Activated naive CD8-positive, alpha-beta T cell treated with anti-CD3 and anti-CD28 coated beads, Interleukin-2, amount 10 ng/mL, durations not matched to agents 7 days and 5 days (primary cell): ENCODE measurements at places on chromosomes 12 and 14. TPM values are rescaled to one million over a fixed set of nuclear protein-coding genes. Genes with fewer than 3 reads are reported as not detected.

DNA sequence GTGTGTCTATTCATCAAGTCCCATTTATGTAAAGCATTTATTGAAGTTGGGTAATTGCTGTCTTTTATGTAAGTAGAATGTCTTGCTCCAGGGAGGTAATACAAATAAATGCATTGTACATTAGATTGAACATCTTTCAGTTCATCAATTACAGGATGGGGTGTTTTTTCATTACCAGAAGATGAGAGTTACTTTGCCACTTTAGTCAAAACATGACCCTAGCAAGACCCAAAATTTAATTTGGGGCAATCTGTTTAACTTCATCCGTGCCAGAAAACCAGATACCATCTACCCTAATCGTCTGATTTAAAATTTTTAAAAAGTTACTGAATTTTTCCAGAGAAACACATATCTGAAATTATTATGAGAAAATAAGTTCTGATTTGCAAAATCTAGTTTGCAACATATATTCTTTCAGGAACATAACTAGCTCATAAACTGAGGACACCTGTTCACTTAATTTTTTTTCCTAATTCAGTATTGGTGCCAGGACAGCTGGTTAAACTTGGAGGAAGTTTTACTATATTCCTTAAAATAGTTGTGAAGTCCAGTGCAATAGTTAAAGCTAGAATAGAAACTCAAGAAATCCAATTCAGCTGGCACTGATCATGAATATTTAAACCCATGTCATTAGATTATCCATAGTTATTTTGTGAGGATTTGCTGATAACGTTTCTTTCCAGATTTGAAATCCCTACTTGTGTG is 114.5 kb downstream of the SRGAP1 start:
- no peak overlapping the region for H3K27ac ChIP-seq
- DNase-seq: no peak
- H3K4me3 ChIP-seq: no peak overlapping the region
- H3K27me3 ChIP-seq: peaks cover 5% of the 10 kb centered on the region
- H3K36me3 ChIP-seq: no peaks in the 10 kb centered on the region
- no peaks in the 10 kb centered on the region for H3K4me1 ChIP-seq

DNA sequence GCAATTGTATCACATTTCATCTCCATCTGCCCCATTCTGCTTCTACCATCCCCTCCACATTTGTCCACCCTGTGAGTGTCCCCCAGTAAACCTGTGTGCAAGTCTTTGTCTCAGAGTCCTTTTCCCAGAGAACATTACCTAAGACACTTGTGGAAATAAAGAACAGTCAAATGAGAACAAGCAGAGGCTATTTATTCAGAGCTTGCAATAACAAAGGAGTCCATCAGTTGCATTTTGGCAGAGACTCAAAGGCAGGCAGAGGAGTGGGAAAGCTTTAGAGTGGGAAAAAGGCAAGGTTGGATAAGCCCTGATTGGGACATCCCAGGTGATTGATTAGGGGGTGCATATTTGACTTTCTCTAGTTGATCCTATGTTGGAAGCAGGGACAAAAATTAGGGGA is 18.2 kb upstream of the PPFIBP1 start:
- H3K27ac ChIP-seq: no peak overlapping the region
- no peak for DNase-seq
- no peak overlapping the region for H3K4me3 ChIP-seq
- H3K27me3 ChIP-seq: peaks cover 27% of the 10 kb centered on the region
- peaks cover 11% of the 10 kb centered on the region for H3K4me1 ChIP-seq

GRCh38 chr12:71876137-71876799 is 36.7 kb downstream of the TBC1D15 start:
- peaks cover 4% of the 10 kb centered on the region for H3K4me1 ChIP-seq
- no peak overlapping the region for H3K4me3 ChIP-seq
- no peak for DNase-seq
- H3K27me3 ChIP-seq: no peaks in the 10 kb centered on the region
- H3K27ac ChIP-seq: no peak overlapping the region

DNA sequence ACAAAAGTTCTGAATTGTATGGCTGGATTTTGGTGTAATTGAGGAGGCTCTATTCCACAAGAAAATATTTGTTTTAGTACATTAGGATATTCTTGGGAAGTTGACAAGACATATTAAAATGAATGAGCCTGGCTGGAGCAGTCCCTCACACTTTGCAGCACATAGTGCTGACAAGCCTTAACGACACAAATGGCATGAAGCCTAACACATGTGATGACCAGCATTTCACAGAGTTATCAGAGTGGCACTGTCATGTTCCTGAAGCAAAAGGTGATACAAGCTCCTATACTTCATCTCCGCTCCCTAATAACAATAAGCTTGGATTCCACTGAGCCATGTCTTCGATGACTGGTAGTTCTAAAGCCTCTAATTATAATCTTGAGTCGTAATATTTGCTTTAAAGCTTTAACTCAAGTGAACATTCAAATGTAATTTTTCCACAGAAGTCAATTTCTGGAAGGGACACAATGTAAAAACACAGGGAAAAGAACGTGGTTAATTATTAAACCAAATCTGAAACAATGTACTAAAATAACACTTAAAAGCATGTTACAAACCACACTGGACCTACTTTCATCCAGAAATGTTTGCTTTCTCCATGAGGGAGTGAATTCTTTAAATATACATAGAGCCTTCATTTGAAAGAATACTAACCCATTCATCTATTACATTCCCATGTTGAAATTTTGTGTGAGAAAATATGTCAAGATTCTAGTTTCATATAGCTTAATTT is 49.6 kb downstream of the GRIP1 start:
- no peaks in the 10 kb centered on the region for H3K4me1 ChIP-seq
- DNase-seq: no peak
- H3K4me3 ChIP-seq: no peak overlapping the region
- peaks cover 5% of the 10 kb centered on the region for H3K27me3 ChIP-seq

The DPPA3 gene
- total RNA-seq: not detected

- H3K36me3 ChIP-seq: no peaks in the 10 kb centered on the region
- no peaks in the 10 kb centered on the region for H3K27me3 ChIP-seq
- no peak for DNase-seq
- H3K4me3 ChIP-seq: no peak overlapping the region
- H3K4me1 ChIP-seq: no peaks in the 10 kb centered on the region
Measured at GRCh38 chr12:21828136-21828775, 53.8 kb upstream of the KCNJ8 start.

GRCh38 chr12:104294927-104295668 is 8.4 kb upstream of the EID3 start:
- no peaks in the 10 kb centered on the region for H3K27me3 ChIP-seq
- peak overlapping the region; percentile 42 for H3K27ac ChIP-seq
- peaks cover 34% of the 10 kb centered on the region for H3K4me1 ChIP-seq
- H3K4me3 ChIP-seq: no peak overlapping the region

The CD4 gene
- 3.0 TPM for total RNA-seq

The RPS6KA5 gene
- total RNA-seq: 48.1 TPM

GRCh38 chr12:1250641-1251040 is 259.6 kb downstream of the ERC1 start:
- no peak overlapping the region for H3K27ac ChIP-seq
- no peaks in the 10 kb centered on the region for H3K27me3 ChIP-seq
- no peaks in the 10 kb centered on the region for H3K4me1 ChIP-seq
- H3K4me3 ChIP-seq: no peak overlapping the region
- no peak for DNase-seq

The NANOG gene
- not detected for total RNA-seq

- no peaks in the 10 kb centered on the region for H3K27me3 ChIP-seq
- no peak overlapping the region for H3K4me3 ChIP-seq
- peaks cover 8% of the 10 kb centered on the region for H3K4me1 ChIP-seq
- H3K36me3 ChIP-seq: no peaks in the 10 kb centered on the region
- no peak for DNase-seq
Measured at GRCh38 chr14:103806805-103807204, 40.6 kb downstream of the PPP1R13B start.

- no peak for DNase-seq
- no peaks in the 10 kb centered on the region for H3K36me3 ChIP-seq
Measured at GRCh38 chr12:70752327-70752726, 115.1 kb upstream of the PTPRB start.

GRCh38 chr14:100332797-100333196 is 9.7 kb downstream of the SLC25A47 start:
- no peak overlapping the region for H3K27ac ChIP-seq
- H3K27me3 ChIP-seq: no peaks in the 10 kb centered on the region
- no peak overlapping the region for H3K4me3 ChIP-seq
- H3K36me3 ChIP-seq: peaks cover 18% of the 10 kb centered on the region
- no peak for DNase-seq

The OR4E2 gene
- not detected for total RNA-seq

DNA sequence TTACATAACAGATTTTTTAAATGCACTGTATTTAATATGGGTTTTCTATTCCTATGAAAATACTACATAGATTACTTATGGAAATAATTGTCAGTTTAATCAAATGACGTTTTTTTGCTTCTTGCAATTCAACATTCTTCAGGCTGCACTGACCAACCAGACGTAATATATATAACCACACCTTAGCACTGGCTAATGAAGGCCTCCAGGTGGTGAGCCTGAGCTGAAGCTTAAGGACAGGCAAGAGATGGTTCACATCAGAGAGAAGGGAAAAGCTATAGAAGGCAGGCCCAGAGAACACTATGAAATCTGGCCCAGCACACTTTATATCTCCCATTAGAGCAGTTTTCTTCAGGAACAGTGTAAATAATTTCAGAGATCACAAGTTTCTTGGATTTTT is 2.8 kb upstream of the MDGA2 start:
- H3K36me3 ChIP-seq: peaks cover 1% of the 10 kb centered on the region
- no peak for DNase-seq
- peaks cover 3% of the 10 kb centered on the region for H3K4me1 ChIP-seq
- no peak overlapping the region for H3K27ac ChIP-seq
- no peak overlapping the region for H3K4me3 ChIP-seq

DNA sequence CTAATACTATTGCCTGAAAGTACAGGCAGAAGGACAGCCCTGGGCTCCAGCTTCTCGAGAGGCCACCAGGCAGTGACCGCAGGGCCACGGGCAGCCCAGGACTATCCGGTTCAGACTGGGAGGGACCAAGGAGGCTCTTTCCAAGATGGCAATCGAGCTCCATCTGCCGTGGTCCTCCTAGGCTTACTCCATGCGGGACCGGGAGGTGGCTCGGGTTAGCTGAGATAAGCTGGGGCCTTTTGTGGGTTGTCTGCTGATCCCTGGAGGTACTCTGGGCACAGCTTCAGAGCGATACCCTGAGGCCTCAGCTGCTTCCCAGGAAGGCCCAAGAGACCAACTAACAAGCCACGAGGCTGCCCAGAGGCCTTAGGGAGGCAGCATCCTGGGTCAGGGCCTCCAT is 33.1 kb downstream of the SNRNP35 start:
- no peaks in the 10 kb centered on the region for H3K27me3 ChIP-seq
- H3K4me1 ChIP-seq: no peaks in the 10 kb centered on the region
- no peak overlapping the region for H3K4me3 ChIP-seq
- no peaks in the 10 kb centered on the region for H3K36me3 ChIP-seq

- no peak overlapping the region for H3K27ac ChIP-seq
- H3K4me3 ChIP-seq: no peak overlapping the region
- no peaks in the 10 kb centered on the region for H3K27me3 ChIP-seq
- H3K36me3 ChIP-seq: no peaks in the 10 kb centered on the region
- no peak for DNase-seq
- no peaks in the 10 kb centered on the region for H3K4me1 ChIP-seq
Measured at GRCh38 chr12:127445581-127446139, 821.3 kb upstream of the TMEM132C start.

DNA sequence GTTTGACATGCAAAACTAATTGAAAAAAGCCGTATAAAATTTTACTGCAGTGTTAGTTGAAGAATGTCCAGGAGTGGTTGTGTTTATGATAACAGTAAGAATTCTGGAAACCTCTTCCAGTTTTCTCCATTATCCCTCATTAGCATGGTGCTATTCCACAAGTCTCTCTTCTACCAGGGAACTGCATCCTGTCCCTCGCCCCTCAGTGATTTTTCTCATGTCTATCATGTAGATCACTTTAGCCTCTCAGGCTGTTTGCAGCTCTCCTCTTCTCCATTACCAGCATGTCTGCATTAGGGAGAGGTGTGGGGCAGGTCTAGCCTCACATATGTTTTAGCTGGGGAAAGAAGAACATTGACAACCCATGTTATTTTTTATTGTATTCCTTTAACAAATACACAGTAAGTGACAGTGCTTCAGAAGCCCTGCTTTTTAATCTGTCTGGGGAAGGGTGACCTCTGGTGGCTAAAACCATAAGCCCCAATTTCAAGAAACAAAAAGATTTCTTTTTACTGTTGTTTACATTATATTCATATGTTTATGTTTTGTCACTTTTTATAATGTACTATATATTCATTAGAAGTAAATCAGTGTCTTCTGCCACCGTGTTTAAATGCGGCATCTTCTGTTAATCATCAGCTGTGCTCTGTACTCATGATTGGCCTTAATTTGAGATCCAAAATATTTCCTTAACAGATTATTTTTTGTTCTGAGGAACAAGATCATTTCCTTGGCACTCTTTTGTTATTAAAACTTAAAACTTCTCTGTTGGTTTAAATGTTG is 70.7 kb downstream of the RASSF8 start:
- H3K27me3 ChIP-seq: peaks cover 1% of the 10 kb centered on the region
- H3K4me3 ChIP-seq: no peak overlapping the region
- no peaks in the 10 kb centered on the region for H3K36me3 ChIP-seq
- no peaks in the 10 kb centered on the region for H3K4me1 ChIP-seq
- no peak overlapping the region for H3K27ac ChIP-seq

The NPAS3 gene
- total RNA-seq: not detected

DNA sequence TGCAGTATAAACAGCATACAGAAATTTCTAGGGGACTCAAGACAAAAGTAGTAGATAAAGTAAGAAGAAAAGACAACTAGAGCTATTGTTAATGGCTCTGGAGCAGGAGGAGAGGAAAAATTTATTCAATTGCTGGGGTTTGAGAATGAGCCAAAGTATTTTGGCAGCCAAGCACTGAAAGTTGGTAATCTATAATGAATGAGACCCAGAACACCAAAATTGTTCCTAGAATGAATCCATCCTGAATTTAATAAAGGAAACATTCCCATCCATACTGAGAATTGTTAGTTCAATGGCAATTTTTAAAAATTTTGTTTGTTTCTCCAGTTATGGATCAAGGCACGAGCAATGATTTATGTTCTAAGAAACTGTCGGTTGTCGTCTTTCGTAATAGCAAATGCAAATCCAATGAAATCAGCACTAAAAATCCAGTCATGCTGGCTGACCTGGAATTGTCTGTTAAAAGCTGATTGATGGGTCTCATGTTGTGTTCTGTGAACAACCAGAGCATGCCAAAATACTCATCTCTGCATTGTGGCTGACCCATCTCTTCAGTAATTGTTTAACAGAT is 170.9 kb upstream of the LMNTD1 start:
- no peaks in the 10 kb centered on the region for H3K4me1 ChIP-seq
- H3K4me3 ChIP-seq: no peak overlapping the region
- H3K36me3 ChIP-seq: no peaks in the 10 kb centered on the region
- peaks cover 8% of the 10 kb centered on the region for H3K27me3 ChIP-seq

- H3K36me3 ChIP-seq: no peaks in the 10 kb centered on the region
- H3K27ac ChIP-seq: no peak overlapping the region
- H3K4me1 ChIP-seq: peaks cover 7% of the 10 kb centered on the region
- DNase-seq: no peak
- H3K27me3 ChIP-seq: peaks cover 40% of the 10 kb centered on the region
- no peak overlapping the region for H3K4me3 ChIP-seq
Measured at GRCh38 chr12:132327336-132328171, 1.8 kb downstream of the GALNT9 start.

The PRB2 gene
- total RNA-seq: not detected

DNA sequence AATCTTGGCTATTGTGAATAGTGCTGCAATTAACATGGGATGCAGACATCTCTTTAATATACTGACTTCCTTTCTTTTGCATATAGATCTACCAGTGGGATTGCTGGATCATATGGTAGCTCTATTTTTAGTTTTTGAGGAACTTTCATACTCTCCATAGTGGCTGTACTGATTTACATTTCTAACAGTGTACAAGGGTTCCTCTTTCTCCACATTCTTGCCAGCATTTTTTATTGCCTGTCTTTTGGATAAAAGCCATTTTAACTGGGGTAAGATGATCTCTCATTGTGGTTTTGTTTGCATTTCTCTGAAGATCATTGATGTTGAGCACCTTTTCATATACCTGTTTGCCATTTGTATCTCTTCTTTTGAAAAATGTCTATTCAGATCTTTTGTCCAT is 8.4 kb downstream of the AMDHD1 start:
- no peak overlapping the region for H3K4me3 ChIP-seq
- peaks cover 11% of the 10 kb centered on the region for H3K27me3 ChIP-seq
- no peak for DNase-seq
